HCT116 (cell line): ENCODE measurements at places on chromosomes 7 and 10. TPM values are rescaled to one million over a fixed set of nuclear protein-coding genes. Genes with fewer than 3 reads are reported as not detected.

The TRIM73 gene
- 8.8 TPM for total RNA-seq

The ATE1 gene
- total RNA-seq, result 39.2 TPM

The LEP gene
- not detected for total RNA-seq

The UBE2H gene
- total RNA-seq, result 117 TPM

The UFSP1 gene
- total RNA-seq, result 5.6 TPM

The UCN3 gene
- not detected for total RNA-seq

The CDHR3 gene
- total RNA-seq, result 5.5 TPM

The SFTPD gene
- 0.66 TPM for total RNA-seq
